ENCODE measurements at places on chromosomes 3 and 15.

DNA sequence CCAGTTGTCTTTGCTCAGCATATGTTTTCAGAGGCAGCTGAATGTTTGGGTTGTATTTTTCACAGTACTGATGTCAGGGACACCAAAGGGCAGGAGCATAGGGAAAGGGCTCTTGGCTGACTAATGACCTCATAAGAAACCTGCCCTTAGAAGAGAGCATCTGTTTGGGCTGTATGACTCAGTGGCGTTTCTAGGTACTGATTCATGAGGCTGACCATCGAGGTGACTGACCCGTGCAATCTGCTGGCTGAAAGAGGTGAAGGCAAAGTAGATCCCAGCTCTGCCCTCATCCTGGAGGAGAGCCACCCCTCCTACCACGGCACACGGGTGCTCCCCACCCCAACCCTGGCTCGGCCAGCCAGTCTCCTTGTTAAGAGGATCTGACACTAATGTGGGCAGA lies 8.3 kb downstream of the LMCD1 start:
- peak; percentile 70 for DNase-seq

GRCh38 chr3:36648241-36649034 lies 115.9 kb downstream of the DCLK3 start:
- DNase-seq, result peak; percentile 76

DNA sequence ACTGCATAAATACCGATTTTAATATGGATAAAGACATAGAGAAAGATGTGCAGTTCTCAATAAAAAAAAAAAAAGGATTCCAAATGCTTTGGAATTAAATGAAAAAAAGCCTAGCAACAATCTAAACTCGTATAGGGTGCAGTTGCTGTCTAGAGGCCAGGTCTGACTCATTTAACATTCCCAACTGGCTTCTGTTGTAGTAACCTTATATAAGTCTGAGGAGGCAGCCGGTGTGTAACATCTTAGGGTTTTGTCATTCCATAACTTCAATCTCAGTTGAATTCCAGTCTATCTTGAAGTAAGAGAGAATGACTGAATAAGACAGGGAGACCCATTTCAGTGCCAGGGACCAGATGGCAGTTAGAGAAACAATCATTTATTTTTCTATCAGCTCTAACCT lies 6.5 kb downstream of the PDCD10 start:
- peak; percentile 62 for DNase-seq

DNA sequence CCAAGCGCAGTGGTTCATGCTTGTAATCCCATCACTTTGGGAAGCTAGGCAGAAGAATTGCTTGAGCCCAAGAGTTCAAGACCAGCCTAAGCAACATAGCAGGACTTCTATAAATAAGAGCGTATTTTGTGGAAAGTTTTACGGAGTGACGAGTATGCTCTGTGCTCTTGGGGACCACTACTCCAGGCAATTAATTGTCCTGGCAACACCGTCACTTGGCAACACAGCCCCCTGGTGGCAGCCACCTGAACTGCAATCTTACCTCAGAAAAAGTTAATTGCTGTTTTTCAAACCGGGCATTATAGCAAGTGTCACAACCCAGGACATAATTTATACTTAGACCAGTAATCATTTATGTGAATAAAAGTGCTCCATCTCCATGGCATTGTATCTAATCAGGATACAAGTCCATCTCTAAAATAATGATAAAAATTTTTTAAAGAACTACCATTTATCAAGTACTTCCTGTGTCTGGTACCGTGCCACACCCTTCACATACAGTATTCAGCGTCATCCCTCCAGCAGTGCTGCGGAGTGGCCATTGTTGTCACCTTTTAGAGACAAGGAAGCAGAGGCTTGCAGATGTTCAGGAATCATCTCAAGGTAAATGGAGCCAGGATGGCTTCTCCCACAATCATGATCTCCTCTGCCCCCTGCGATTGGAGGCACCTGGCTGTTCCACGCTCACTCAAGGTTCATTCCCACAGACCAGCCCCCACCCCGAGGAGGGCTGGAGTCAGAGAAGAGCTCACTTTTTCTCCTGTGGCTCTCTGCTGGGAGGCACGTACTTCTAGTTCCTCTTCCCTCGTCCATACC lies 34.5 kb downstream of the PLA2G4D start:
- DNase-seq, result no peak

- DNase-seq, result no peak
Measured at GRCh38 chr3:122415104-122415744, 638 bp downstream of the WDR5B start.

DNA sequence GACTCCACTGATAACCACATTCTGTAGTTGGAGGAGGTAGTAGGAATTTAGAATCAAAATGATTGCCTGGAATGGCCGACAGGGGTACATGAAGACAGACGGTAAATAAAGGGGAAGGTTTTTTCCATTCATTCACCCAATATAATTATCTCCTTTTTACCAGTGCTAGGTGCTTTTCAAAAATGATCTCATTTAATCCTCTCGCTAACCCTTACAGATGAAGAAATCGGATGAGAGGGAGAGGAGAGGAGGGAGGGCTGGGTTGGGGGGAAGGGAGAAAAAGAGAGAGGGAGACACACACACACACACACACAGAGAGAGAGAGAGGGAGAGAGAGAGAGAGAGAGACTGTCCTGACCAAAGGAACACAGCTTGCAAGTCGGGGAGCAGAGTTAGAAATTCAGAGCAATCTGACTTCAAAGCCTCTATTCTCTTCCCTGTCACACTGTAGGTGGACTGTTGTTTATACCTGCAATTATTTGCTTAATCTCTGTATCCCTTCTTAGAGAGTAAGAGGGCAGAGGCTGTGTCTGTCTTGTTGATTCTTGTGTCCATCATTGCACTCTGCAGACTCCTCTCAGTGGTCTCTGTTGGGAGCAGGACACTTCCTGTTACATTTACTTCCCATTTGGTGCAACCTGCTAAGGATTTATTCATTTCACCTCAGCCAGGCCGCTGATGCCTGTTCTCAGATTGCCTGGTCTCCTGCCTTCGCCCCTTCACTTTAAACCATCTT lies 18.7 kb upstream of the PAQR9 start:
- DNase-seq, result no peak

GRCh38 chr15:45314960-45315359 lies 62.9 kb downstream of the SLC28A2 start:
- no peak for DNase-seq

DNA sequence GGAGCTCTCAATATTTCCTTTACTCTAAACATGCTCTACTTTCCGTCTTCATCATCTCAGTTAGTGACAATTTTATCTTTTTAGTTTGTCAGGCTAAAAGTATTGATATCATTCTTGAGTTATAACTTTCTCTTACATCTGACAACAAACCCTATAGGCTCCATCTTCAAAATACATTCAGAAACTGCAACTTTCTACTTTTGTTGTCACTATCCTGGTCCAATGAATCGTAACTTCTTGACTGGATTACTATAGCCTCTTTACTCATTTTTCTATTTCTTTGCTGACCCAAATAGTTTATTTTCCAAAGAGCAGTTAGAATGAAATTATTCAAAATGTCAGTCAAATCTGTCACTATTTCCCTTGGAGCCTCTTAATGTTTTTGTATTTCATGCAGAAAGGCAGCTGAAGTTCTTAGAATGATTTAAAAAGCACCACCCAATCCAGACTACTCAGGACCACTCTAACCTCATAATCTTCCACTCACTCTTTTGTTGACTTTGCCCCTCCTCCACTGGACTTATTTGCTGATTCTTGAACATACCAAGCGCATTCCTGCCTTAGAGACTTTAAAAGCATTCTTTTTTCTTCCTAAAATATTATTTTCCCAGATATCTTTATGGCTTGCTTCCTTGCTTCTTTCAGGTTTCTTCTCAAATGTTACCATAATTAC lies 119.9 kb upstream of the CBLB start:
- DNase-seq, result no peak

- DNase-seq, result no peak
Measured at GRCh38 chr15:84760219-84760618, 11.8 kb downstream of the ZNF592 start.

DNA sequence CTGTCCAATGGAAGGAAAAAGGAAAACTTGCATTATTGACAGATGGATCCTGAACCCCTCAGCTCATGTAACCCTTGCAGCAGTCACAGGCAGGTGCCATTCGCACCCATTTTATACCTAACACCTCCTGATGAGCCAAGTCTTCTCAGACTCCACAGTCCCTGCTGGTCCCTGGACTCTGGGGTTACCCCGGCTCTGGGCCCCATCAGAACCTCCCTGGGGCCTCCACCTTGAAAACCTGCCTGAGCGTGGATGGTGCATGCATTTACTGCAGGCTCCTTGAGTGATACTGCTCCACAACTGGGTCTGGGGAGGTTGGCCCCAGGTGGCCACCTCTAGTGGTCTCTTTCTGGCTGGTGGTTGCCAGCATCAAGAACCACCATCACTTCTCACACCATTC lies 15.9 kb upstream of the DOCK3 start:
- DNase-seq, result no peak

DNA sequence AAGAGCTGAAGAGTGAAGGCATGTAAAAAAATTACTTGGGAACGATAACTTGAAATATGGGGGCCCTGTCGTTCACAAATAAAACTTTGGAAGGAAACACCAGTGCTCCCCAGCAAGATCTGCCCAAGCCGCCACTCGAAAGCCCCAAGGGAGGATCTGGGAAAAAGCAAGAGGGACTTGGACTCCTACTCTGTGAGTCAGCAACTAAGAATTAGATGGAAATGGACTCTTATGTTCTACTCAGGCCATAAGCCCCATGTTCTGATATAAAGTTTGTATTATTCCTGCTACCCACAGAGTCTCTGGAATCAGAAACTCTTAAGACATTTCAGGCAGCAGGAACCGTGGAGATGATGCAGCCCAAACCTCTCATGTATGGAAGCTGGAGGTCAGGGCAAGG lies 75.7 kb downstream of the ITGB5 start:
- DNase-seq, result no peak

DNA sequence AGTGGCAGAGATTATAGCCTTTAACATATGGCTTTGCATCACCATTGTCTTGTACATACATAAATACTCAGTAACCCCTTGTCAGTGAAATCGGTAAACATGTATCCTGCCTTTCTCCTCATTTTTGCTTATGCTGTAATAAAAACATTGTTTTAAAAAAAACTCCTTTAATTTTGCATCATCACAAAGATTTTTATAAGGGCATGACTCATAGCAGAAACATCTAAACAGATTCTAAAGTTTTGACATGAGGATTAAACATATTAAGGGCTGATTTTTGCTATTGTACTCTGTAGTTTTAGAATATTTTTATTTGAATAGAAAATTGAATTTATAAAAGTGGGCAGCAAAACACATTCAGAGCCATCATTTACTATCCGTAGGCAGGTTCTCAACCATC lies 275.9 kb downstream of the ZIC4 start:
- peak; percentile 7 for DNase-seq

- no peak for DNase-seq
Measured at GRCh38 chr15:101382544-101382943, 87.5 kb upstream of the SNRPA1 start.

- DNase-seq, result no peak
Measured at GRCh38 chr15:39709941-39710340, 72.7 kb downstream of the FSIP1 start.
